Hematopoietic multipotent progenitor cell treated with erythropoietin and hydrocortisone succinate and interleukin-3 and kit ligand, for 15 days (in vitro differentiated cells): ENCODE measurements at places on chromosomes 13 and 19.

DNA sequence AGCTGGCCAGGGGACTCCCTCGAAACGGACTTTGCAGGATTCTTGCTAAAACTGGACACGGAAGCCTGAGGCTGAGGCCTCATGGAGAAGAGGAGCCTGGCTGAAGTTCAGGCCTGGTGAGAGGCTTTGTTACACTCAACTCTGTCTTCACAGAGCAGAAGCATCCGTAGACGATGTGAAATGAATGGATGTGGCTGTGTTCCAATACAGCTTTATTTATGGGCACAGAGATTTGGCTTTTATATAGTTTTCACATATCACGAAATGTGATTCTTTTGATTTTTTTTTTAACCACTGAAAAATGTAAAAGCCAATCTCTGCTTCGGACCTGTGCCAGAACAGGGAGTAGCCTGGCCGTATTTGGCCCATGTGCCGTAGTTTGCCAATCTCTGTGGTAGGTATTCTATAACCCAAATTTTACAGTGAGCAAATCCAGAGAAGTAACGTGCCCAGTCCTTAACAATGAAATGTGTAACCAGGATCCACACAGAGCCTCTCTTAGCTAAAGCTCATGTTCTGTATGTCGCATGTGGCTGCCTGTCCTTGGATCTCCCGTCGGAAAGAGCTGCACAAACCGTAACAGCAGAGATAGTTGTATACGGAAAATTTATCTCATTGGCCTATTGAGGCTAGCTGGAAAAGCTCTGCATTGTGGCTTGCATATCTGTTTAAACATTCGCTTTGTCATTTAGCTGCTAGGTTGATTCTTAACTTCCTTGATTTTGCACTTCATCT lies 171.6 kb upstream of the RNF113B start:
- no peak for DNase-seq

DNA sequence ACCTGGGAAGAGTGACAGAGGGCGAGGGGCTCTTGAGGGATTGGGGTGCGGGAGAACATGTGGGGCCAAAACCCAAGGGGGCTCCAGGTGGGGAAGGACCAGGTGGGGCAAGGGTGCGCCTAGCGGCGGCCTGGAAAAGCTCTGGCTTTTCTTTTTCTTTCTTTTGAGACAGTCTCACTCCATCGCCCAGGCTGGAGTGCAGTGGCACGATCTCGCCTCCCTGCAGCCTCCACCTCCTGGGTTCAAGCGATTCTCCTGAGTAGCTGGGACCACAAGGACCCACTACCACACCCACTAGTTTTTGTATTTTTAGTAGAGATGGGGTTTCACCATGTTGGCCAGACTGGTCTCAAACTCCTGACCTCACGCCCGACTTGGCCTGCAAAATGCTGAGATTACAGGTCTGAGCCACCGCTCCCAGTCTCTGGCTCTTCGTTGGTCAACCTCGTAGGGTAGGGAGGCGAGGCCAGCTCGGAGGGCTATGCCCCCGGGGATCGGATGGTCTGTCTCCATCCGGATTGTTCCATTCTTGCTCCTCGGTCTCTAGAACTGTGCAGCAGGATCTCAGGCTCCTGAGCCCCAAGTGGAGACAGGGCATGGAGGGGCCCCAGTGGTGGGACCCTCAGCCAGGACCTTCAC lies 3.7 kb downstream of the GADD45B start:
- DNase-seq, result no peak

DNA sequence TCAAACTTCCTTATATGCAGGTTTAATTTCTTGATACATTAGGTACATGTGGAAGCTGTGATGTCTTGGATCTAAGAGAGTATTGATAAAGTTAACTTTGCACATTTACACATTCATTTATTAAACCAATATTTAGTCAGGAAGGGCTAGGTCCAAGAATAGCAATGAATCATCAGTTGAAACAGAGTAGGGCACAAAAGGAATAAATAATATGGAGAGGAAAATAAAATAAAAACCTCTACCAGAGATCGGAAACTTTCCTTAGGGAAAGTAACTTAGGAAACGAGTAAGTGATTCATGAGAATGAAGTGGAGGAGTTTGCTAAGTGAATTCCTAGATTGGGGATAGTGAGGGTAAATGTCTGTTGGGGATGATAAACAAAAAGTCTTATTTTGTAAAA lies 259.4 kb upstream of the DACH1 start:
- DNase-seq, result no peak

GRCh38 chr19:5436106-5436947 lies 18.9 kb upstream of the ZNRF4 start:
- no peak for DNase-seq

DNA sequence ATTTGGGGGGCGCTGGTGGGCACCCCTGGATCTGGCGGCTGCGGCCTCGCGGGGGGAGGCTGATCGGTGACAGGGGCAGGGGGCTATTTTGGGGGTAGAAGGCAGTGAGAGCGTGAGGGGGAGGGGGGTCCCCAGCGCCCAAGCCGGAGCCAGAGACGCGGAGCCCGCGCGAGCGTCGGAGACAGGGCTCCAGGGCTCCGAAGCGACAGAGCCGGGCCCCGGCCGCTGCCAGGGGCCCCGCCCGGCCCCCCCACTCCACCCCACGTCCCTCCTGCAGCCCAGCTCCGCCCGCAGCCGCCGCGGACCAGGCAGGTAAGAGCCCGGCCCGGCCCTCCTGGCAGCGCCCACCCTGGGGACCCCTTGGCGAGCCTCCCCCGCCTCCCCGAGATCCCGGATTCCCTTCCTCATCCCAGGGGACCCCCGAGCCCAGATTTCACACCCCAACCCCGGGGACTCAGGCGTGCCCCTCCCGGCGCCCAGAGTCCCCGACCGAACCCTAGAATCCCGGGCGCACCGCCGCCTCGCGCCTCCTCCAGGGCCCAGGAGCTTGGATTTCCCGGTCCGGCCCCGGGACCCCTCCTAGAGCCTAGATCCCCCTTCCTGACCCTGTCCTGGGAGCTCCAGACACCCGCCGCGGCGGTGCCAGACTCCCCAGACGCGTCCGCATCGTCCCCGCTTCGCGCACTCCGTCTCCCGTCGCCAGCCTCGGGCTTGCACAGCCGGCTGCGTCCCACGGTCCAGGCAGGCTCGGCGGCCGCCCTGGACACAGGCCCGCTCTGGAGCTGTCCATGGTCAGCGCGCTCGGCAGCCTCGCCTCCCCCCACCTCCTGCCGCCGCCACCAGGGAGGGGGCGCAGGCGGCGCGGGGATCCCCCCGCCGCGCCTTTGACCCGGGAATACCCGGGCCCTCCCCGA lies at the start of gene PPFIA3:
TSS of gene PPFIA3 (plus strand) at position 134 of the 914 bp plus-strand sequence. CDS start 8,330 bp downstream, outside the sequence.
- no peak for DNase-seq

DNA sequence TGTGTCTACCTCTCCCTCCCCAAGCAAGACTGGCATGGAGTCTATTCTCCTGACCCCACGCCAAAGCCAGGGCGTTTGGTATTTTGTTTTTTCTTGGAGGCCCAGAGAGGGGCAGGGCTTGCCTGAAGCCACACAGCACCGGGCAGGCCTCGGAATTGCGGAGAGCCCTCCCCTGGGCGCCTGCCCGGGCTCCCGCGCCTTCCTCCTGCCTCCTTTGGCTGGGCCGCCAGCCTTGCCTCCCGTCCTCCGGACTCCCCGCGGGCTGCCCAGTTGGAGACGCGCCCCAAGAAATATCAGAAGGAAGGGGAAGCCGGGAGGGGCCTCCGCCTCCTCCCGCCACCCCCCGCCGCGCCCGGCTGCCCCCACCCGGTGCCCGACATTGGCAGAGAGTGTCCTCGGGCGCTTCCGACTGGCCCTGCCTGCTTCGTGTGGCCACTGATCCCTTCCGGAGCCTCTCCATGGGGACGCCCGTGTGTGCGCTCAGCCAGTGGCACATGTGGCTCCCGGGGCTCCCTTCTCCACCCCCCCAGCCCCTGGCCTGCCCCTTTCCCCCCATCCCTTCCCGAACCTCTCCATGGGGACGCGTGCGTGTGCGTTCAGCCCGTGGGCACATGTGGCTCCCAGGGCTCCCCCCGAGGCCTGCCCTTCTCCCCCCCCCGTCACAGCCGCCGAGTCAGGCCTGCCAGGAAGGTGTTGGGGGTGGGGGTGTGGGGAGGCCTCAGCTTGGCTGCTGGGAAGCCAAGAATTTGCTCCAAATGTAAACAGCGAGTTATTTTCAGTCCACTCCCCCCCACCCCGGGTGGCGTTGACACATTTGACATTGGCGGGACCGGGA lies 37.3 kb downstream of the NFIC start:
- DNase-seq, result no peak

GRCh38 chr13:70390064-70390463 lies 281.8 kb upstream of the KLHL1 start:
- DNase-seq, result no peak

GRCh38 chr13:60152114-60152513 lies 11.6 kb downstream of the DIAPH3 start:
- DNase-seq, result no peak

- DNase-seq, result no peak
Measured at GRCh38 chr19:48044561-48044960, 682 bp upstream of the CABP5 start.

- DNase-seq, result no peak
Measured at GRCh38 chr19:44875666-44876451, 15.2 kb upstream of the TOMM40 start.

DNA sequence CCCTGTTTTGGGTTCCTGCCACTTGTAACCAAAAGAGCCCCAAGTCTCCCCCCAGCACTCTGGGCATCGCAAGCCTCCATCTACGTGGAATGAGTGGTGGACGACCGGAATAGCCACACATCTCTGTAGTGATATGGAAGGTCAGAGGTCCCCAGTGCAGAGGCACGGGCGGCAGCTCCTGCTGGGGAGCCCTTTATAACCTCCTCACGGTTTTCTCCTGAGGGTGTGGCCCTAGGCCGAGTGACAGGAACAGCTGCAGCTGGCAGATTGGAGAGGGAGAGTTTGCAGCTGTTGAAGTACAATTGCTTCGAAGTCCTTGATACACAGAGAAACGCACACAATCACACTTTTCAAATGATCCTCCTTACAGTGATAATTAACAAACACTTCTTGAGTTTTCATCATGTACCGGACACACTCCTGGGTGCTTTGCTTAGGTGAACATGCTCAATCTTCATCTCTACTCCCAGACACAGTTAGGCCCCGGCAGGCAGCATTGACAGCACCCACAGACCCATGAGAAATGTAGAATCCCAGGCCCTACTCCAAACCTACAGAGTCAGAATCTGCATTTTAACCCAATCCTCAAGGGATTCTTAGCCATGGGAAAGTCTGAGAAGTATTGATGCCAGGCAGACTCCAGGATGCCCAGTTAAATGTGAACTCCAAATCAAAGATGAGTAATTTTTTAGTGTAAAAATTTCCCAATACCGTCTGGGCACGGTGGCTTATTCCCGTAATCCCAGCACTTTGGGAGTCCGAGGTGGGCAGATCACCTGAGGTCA lies 4.9 kb upstream of the ZNF787 start:
- peak; percentile 89 for DNase-seq

DNA sequence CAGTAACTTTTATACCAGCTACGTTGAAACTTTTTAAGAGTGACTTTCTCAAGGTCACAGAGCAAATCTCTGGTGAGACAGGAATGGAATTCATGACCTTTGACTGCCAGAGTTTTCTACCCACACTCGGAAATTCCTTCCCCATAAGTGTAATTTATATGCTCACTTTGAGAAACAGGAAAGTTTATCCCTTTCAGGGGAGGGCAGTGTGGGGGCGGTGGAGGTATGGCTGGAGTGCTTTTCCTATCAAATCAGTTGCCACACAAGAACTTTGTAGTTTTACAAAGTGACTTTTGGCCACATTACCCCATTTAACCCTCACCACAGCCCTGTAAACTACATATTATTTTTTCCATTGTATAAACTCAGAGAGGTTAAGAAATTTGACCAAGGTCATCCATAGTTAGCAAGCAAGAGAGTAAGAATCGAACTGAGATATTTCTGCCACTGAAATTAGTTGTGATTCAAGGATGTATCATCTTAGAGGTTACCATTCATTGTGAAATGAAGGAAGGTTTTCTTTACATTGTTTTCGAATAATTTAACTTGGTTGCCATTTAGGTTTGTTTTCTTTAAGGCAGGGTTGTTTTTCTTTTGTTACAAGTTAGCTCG lies 5.9 kb downstream of the KLF12 start:
- no peak for DNase-seq

DNA sequence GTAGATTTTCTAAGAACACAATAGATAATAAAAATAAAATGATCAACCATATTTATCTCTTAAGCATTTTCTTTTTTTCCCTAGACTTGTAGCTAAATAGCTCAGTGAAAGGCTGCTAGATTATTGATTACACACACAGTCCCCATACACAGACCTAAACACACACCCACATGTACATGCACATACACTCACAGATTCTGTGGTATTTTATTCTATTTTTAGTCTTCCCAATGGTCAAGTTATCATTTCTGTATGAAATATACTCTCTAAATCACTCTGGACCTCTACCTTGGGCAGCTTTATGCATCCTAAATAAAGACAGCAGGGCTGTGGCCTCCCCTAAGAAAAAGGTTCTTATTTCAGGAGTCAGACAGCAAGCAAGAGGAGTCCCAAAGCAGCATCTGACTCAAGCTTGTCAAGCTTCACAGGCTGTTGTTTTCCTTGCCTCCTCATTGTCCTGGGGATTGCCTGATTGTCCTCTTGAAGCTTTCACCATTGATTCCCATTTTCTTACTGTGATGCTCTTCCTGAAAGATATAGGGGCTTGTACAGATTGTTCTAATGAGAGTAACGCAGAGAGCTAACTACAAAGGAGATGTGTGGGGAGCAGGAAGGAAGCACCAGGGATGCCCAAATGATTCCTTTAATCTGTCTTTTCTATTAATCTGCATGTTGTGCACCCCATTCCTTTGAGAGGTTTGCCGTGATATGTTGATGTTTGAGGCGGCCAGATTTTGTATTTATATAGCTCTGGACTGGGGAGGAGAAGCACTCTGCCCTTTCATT lies 986.5 kb downstream of the PCDH17 start:
- DNase-seq, result no peak

- peak; percentile 44 for DNase-seq
Measured at GRCh38 chr19:10074153-10074552, 12.0 kb upstream of the SHFL start.

DNA sequence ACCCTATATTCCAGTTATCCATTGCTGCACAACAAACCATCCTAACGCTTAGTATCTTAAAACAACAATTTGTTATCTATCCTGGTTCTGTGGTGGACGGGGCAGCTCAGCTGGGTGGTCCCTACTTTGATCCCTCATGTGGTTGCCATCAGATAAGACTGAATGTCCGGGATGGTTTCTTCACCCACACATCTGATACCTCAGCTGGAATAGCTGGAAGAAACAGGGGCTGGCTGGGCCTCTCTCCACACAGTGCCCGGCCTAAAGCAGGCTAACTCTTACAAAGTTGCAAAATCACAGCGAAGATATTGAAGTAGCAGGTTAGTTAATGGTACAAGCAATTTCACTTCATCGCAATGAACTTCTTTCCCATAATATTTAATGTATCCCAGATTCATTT lies 3.7 kb upstream of the MRPS31 start:
- DNase-seq, result no peak

DNA sequence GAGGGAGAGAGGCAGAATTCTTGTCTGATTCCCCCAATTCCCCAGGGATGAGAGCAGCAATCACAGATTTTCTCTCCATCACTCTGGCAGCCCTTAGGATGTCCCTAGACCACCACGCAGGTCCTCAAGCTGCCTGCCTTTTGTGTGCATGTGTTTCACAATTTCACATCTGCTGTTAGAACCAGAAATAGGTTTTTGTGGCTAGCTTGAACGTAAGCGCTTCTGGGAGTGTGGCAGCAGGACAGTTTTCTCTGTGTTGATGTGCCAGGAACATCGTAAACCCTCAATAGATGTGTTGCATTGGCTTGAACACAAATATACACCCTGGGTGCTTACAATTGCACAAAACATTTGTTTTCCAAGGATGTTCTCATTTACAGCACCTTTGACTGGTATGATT lies 78.8 kb upstream of the TMTC4 start:
- DNase-seq, result no peak

GRCh38 chr13:67119481-67119894 lies 110.6 kb downstream of the PCDH9 start:
- DNase-seq, result no peak

- no peak for DNase-seq
Measured at GRCh38 chr13:70905035-70905434, 796.8 kb upstream of the KLHL1 start.
